Right ventricle myocardium inferior (tissue), 1 donor: ENCODE measurements at places on chromosomes 4 and X.

DNA sequence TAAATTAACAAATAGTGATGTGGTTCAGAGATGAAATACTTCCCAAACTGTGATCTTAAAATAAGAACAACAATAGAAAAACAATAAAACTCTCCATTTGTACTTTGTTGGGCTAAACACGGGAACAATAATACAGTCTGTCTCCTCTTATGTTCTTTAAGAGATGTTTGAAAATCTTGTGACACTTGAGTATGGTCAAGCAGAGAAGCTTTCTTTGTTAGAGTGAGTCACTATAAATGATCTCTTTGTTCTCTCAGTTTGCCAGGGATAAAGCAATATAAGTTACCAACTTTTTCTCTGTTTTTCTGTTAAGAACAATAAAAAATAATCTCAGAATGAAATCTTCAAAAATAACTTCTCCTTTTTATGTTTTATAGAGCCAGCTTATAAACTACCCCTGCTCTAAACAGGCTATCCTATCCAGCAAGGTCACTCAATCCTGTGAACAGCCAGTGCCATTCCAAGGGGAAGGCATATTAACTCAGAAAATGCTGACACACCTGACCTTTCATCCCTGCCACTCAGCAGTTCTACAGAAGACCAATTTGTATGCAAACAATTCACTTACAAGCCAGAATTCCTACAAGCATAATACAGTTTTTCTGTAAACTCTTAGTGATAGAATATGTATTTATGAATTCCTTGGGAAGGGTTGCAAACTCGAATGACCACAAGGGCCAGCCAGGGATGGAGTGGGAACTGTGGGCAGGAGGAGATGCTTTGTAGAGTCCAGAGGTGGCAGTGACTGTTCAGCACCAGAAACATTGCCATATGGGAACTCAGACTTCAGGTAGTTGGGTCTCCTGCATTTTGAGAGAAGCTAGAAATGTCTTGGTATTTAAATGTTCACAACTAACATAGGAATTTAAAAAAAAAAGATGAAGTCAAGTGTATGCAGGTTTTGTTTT is 52.2 kb downstream of the AFM start:
- DNase-seq = no peak

GRCh38 chrX:48848847-48849246 is 13.4 kb upstream of the PCSK1N start:
- DNase-seq = no peak

DNA sequence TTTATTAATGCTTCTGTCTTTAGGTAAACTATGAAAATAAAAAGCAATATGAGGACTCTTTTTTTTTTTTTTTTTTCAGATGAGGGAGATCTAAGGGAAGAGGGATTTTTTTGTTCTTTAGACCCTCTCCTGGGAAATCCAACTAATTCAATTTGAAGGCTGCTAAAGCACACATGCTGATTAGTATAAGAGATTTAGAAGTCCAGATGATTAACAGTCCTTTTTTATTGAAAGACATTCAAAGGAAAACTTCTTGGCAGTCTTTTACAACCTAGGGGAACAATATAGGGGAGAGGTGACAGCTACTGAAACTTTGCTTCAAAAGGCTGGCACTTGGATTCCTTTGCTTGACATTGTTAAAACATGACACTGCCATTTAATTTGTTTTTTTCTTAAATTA is 602.5 kb downstream of the RAPGEF2 start:
- no peak for DNase-seq

DNA sequence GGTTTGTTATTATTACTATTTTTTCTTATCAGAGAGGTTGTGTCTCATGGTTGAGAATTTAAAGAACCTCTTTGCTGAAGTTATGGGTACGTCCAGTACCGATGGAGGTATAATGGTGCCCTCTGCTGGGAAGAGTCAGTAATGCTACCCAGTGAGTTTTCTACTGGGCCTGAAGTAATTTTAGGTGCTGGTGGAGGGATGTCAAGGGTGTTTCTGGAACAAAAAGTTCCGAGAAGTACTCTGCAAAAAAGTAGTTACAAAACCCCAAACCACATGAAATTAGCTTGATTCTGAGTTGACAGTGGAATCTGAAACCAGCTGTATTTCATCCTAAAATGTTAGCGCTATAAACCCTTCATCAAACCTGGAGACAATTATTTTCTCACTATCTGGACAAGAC is 102.5 kb upstream of the MID1 start:
- no peak for DNase-seq

- no peak for DNase-seq
Observed at GRCh38 chr4:118910221-118910620, 21.6 kb downstream of the SYNPO2 start.

GRCh38 chr4:55132775-55133174 is 7.4 kb upstream of the KDR start:
- no peak for DNase-seq

- DNase-seq = no peak
Observed at GRCh38 chrX:107970073-107970472, 12.1 kb downstream of the TEX13B start.

GRCh38 chrX:120660637-120661036 is 30.8 kb upstream of the C1GALT1C1 start:
- no peak for DNase-seq

GRCh38 chr4:100547541-100548199 is 29.8 kb upstream of the EMCN start:
- DNase-seq = no peak

- no peak for DNase-seq
Observed at GRCh38 chrX:53082773-53083616, 828 bp downstream of the TSPYL2 start.

DNA sequence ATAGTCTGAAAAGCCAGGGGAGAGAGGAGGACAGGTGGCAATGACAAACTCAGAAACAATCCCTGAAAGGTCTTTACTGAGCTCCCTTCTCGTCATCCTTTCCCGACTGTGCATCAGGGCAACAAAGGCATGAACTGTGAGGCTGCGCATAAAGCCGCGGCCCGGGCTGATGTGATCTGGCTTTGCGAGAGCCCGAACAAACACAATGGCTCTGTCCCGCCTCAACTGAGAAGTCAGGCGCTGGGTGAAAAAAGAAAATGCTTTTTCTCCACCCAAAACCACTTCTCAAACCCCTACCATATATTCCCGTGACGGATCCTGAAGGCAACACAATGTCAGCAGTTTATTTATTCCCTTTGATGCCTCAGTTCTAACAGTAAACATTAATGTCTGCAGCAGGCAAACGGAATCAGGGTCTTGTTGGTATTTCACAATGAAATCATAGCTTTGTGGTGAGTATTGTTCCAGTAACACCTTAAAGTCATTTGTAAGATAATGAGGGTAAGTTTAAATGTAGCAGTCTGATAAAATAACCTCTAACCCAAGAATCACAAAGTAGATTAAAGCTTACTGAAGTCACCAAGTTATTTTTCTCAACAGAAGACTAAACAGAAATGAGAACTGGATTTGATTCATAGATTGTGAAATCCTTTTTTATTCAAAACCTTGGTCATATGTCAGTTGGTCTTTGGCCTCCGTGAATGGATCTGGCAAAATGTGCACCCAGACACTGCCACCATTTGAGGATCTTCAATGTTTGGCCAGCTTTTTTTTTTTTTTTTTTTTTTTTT is 67.4 kb downstream of the APBB2 start:
- no peak for DNase-seq
